ENCODE measurements at places on chromosomes 1 and 21.

DNA sequence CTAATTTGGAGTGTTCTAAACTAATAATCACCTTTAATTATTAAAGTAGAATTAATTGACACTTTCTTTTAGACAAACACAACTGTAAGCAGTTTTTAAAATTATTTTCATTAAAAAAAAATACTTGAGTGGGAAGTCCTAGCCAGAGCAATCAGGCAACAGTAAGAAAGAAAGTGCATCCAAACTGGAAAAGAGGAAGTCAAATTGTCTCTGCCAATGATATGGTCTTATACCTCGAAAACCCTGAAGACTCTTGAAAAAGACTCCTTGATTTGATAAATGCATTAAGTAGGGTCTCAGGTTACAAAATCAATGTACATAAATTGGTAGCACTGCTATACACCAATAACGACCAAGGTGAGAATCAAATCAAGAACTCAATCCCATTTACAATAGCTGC, 83.0 kb upstream of the GADD45A start:
- DNase-seq: no peak
- H3K27me3 ChIP-seq: no peaks in the 10 kb centered on the region
- H3K4me3 ChIP-seq: no peak overlapping the region
- peaks cover 26% of the 10 kb centered on the region for H3K4me1 ChIP-seq

GRCh38 chr1:44244986-44245385, 31.7 kb downstream of the DMAP1 start:
- no peak overlapping the region for H3K4me3 ChIP-seq
- peaks cover 28% of the 10 kb centered on the region for H3K36me3 ChIP-seq
- no peak for DNase-seq
- H3K4me1 ChIP-seq: peaks cover 25% of the 10 kb centered on the region
- no peaks in the 10 kb centered on the region for H3K27me3 ChIP-seq
- no peak overlapping the region for H3K27ac ChIP-seq

DNA sequence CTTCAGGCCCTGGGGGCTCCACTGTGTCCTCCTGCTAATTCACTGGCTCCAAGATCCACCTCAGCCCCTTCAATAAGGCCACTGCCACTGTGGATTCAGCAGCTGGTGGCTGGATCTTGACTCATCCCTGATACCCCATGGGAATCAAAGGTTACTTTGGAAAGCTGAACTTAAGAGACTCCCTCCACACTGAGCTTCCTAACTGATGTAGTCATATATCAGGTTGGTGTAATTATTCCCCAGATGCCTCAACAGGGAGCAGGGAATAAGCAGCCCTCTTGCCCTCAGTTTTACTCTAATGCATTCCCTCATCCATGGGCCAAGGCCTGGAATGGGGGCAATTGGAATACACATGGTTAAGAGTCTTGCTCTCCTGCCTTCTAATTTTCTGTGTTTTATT, 164.6 kb downstream of the FASLG start:
- H3K4me1 ChIP-seq: no peaks in the 10 kb centered on the region
- no peak overlapping the region for H3K27ac ChIP-seq
- no peaks in the 10 kb centered on the region for H3K36me3 ChIP-seq
- H3K27me3 ChIP-seq: no peaks in the 10 kb centered on the region
- DNase-seq: no peak

- no peaks in the 10 kb centered on the region for H3K36me3 ChIP-seq
- DNase-seq: no peak
- no peaks in the 10 kb centered on the region for H3K4me1 ChIP-seq
- H3K27me3 ChIP-seq: no peaks in the 10 kb centered on the region
- H3K4me3 ChIP-seq: no peak overlapping the region
These were observed 612.4 kb downstream of the LTN1 start for GRCh38 chr21:28380241-28380640.

DNA sequence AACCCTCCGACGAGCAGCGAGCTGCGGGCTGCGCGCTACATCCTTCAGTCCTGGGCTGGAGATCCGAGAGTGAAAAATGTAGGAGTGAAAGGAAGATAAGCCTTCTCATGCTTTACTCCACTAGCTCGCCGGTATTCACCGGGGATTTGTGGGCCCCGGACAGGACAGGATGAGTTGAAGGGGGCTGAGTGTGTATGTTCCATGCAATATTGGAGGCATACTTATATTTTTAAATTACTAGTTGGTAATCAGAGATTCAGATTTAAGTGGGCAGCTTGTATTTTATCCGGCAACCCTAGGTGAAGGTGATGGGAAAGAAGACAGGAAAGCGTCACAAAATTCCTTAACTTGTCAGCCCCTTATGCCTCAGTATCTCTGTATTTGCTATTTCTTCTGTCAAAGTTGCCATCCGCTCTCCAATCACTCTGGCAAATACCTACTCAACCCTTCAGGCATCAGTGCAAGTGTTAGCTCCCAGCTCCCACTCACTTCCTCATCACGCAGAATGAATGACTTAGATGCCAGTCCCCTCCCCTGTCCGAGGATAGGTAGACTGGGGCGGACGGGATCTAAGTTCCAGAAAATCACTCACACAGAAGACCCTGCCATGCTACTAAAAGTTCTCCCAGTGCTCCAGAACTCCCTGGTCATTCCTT, 503 bp upstream of the PIGM start:
- no peak for DNase-seq
- H3K4me3 ChIP-seq: peak overlapping the region; percentile 92
- peaks cover 26% of the 10 kb centered on the region for H3K27me3 ChIP-seq

DNA sequence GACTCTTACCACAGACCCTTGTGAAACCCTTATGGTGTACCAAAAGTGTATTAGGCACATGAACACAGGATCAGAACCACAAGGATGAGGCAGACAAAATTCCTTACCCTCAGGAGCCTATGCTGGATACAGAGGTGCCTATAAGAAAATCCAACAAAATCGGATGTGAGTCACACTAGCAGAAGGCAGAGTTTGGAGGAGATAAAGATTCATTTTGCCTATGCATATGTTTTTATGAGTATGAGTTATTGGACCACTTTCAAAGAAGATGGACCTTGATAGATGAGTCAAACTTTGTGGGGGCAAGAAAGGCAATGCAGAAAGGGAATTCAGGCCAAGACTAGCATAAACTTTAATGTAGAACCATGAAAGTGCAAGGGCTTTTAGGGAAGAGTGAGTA, 17.0 kb downstream of the CAMK1G start:
- no peak for DNase-seq
- no peak overlapping the region for H3K27ac ChIP-seq
- no peak overlapping the region for H3K4me3 ChIP-seq
- H3K4me1 ChIP-seq: no peaks in the 10 kb centered on the region
- H3K36me3 ChIP-seq: no peaks in the 10 kb centered on the region

GRCh38 chr21:44736291-44737004, 25.1 kb upstream of the TSPEAR start:
- no peaks in the 10 kb centered on the region for H3K36me3 ChIP-seq
- no peak overlapping the region for H3K4me3 ChIP-seq
- no peak for DNase-seq
- no peak overlapping the region for H3K27ac ChIP-seq

- no peak overlapping the region for H3K27ac ChIP-seq
- H3K4me3 ChIP-seq: no peak overlapping the region
- no peaks in the 10 kb centered on the region for H3K4me1 ChIP-seq
- DNase-seq: no peak
- H3K36me3 ChIP-seq: peaks cover 60% of the 10 kb centered on the region
These were observed 42.6 kb downstream of the TRAPPC10 start for GRCh38 chr21:44054710-44055109.

DNA sequence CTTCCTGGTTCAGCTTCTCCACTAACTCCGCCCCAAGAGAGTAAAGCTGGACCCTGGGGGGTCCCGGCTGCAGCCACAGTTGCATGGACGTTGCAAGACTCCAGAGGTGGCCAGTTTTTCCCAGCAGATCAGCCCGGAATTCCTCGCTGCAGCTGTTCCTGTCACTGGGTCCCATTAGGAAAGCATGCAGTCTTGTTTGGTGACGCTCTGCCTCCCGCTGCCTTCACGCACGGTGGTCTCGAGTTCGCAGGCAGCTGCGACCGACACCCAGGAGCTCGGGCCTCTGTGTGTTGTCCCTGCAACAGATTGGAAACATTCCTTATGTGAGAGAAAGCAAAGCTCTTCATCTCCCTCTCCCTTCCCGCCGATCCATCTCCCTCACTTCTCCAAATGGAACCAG, 162.8 kb downstream of the PRDM16 start:
- no peak overlapping the region for H3K4me3 ChIP-seq
- H3K36me3 ChIP-seq: no peaks in the 10 kb centered on the region
- H3K27ac ChIP-seq: no peak overlapping the region
- no peaks in the 10 kb centered on the region for H3K27me3 ChIP-seq

DNA sequence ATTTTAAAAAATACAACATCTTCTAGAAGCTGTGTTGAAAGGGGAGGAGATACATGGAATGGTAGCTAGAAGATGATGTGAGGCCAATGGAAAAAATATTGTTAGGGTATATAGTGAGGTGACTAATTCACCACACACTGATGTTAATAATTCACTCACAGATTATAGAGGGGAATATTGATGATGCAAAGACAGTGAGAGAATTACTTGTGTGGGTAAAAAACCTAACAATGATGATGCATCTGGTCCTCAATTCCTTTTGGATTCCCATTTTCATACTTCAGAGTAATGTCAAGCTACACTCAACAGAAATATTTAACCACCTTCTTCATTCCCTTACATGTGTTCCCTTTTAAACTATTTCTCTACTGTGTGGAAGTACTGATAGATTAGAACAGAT, 169.5 kb upstream of the DPYD start:
- DNase-seq: no peak
- H3K27me3 ChIP-seq: no peaks in the 10 kb centered on the region
- H3K27ac ChIP-seq: no peak overlapping the region
- H3K36me3 ChIP-seq: no peaks in the 10 kb centered on the region
- peaks cover 5% of the 10 kb centered on the region for H3K4me1 ChIP-seq

GRCh38 chr1:101540161-101540560, 303.3 kb downstream of the S1PR1 start:
- H3K36me3 ChIP-seq: no peaks in the 10 kb centered on the region
- H3K4me3 ChIP-seq: no peak overlapping the region
- H3K27me3 ChIP-seq: no peaks in the 10 kb centered on the region
- no peak overlapping the region for H3K27ac ChIP-seq

DNA sequence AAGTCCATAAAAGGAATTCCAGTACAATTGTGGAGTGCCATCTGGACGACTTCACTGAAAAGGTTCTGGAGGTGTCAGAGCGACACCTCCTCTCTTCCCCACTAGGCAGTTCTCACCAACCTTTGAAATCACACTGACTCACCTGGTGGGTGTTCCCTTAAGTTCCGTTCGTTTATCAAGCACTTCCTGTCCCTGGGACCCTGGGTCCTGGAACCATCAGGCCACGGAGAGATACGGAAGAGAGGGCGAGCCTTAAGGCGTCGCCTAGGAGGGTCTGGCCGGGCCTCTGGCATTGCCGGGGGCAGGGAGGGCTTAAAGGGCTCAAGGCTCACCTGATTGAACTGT, 317 bp downstream of the SPAG17 start:
- no peak for DNase-seq
- peaks cover 5% of the 10 kb centered on the region for H3K27me3 ChIP-seq
- peak overlapping the region; percentile 83 for H3K4me3 ChIP-seq
- H3K27ac ChIP-seq: no peak overlapping the region

DNA sequence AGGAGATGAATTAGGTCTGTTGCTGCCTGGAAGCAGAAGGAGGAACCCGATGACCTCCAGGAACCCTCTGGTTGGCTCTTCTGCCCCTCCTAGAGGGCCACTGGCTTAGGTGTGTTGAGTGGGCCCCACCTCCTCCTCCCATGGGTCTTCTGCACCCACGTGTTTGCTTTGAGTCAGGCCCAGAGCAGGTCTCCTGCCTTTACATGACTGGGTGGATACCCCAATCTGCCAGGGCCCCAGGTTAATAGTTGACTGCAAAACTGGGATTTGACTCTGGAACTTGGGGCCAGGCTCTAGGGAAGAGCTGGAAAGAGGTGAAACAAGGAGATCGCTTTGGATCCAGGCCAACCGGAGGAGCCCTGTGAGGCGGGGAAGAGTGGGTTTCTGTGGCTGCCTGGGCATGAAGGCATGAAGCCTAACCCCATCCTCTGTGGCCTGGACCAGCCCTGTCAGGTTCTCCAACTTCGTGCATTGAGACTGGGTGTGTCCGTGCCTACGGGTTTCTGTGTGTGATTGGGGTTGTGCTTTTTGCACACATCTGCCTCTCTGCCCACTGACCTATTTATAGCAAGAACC, 7.8 kb upstream of the LAD1 start:
- H3K27me3 ChIP-seq: peaks cover 8% of the 10 kb centered on the region
- no peak overlapping the region for H3K4me3 ChIP-seq
- no peaks in the 10 kb centered on the region for H3K4me1 ChIP-seq
- no peak overlapping the region for H3K27ac ChIP-seq

DNA sequence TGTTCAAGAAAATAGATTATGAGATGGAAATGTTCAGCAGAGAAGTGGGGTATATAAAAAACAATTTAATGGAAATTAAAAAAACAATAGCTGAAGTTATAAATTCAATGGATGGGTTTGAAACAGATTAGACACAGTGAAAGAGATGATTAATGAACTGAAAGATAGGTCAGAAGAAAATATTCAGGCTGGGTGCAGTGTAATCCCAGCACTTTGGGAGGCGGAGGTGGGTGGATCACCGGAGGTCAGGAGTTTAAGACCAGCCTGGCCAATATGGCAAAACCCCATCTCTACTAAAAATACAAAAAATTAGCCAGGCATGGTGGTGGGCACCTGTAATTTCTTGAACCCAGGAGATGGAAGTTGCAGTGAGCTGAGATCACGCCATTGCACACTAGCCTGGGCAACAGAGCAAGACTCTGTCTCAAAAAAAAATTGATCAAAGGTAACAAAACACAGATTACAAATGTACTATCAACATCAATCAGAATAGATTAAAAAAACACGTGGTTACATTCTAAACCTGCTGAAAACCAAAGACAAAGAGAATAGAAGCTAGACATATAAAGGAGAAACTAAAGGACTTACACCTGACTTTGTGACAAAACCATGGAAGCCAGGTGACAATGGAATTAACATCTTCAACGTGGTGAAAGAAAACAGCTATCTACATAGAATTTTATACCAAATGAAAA, 4.8 kb upstream of the SUMO3 start:
- peak overlapping the region; percentile 33 for H3K4me3 ChIP-seq
- no peaks in the 10 kb centered on the region for H3K36me3 ChIP-seq
- no peaks in the 10 kb centered on the region for H3K4me1 ChIP-seq

- peak; percentile 76 for DNase-seq
- peaks cover 13% of the 10 kb centered on the region for H3K27me3 ChIP-seq
- H3K4me1 ChIP-seq: no peaks in the 10 kb centered on the region
These were observed 2.1 kb downstream of the KIF26B start for GRCh38 chr1:245156736-245157505.

DNA sequence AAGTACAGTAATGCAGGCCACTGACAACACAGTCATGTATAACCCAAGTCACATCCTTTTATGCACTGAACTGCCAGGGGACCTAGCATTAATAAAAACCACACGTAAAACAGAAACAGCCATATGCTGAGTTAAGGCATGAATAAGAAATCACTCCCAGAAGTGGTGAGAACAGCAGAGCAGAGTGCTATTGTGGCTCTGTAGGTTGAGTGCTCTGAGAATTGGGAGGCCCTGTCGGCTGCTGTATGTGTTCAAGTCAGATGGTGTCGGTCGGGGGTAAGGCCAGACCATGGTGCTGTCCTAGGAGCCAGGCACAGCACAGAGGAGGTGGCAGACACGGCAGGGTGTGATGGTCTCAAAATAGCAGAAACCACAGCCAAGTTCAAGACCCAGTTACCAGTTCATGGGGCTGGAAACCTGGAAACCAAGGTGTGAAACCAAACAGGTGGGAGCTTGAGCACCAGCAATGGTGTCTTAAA, 126.6 kb upstream of the COA6 start:
- H3K4me1 ChIP-seq: no peaks in the 10 kb centered on the region
- no peak overlapping the region for H3K4me3 ChIP-seq
- no peak overlapping the region for H3K27ac ChIP-seq

GRCh38 chr1:221141606-221142285, 262.5 kb downstream of the HLX start:
- no peaks in the 10 kb centered on the region for H3K27me3 ChIP-seq
- H3K36me3 ChIP-seq: no peaks in the 10 kb centered on the region
- peaks cover 4% of the 10 kb centered on the region for H3K4me1 ChIP-seq
- no peak overlapping the region for H3K4me3 ChIP-seq
- no peak for DNase-seq
